ENCODE measurements at places on chromosomes 1 and 21. TPM values are rescaled to one million over a fixed set of nuclear protein-coding genes. Genes with fewer than 3 reads are reported as not detected.

Gene ZNF648
- not detected for total RNA-seq

Gene GPR25
- total RNA-seq = not detected

Gene GSTM1
- total RNA-seq = not detected

Gene OPTC
- not detected for total RNA-seq

Gene CLCA2
- total RNA-seq = not detected

Gene OR2L5
- not detected for total RNA-seq

Gene TMEM69
- total RNA-seq = 20.6 TPM

Gene REG4
- total RNA-seq = not detected

Gene ELF3
- 258 TPM for total RNA-seq

Gene FAM72B
- total RNA-seq = 6.4 TPM

Gene NPR1
- 0.92 TPM for total RNA-seq

Gene GJB4
- 0.15 TPM for total RNA-seq

Gene SPRR2E
- total RNA-seq = not detected

Gene AMY2A
- total RNA-seq = not detected

Gene ADGRB2
- total RNA-seq = 5.8 TPM

Gene MAGOH
- 67.6 TPM for total RNA-seq

Gene PGLYRP3
- not detected for total RNA-seq

Gene TMEM125
- total RNA-seq = not detected

Gene HIVEP3
- total RNA-seq = 3.0 TPM

Gene LCE2B
- total RNA-seq = not detected

Gene PCBP3
- total RNA-seq = 0.77 TPM

Gene BTBD8
- total RNA-seq = 0.20 TPM

Gene TRPM2
- 8.8 TPM for total RNA-seq

Gene HENMT1
- 6.0 TPM for total RNA-seq

Gene ACOT11
- total RNA-seq = 1.4 TPM

Gene PYHIN1
- not detected for total RNA-seq

Gene HLCS
- 7.2 TPM for total RNA-seq

All from A549 treated with CpdA at 1 μM for 4 hours (cell line).